ENCODE measurements at places on chromosomes 4 and X.

- DNase-seq: no peak
These were observed 551 bp upstream of the ARX start for GRCh38 chrX:25016361-25016671.

DNA sequence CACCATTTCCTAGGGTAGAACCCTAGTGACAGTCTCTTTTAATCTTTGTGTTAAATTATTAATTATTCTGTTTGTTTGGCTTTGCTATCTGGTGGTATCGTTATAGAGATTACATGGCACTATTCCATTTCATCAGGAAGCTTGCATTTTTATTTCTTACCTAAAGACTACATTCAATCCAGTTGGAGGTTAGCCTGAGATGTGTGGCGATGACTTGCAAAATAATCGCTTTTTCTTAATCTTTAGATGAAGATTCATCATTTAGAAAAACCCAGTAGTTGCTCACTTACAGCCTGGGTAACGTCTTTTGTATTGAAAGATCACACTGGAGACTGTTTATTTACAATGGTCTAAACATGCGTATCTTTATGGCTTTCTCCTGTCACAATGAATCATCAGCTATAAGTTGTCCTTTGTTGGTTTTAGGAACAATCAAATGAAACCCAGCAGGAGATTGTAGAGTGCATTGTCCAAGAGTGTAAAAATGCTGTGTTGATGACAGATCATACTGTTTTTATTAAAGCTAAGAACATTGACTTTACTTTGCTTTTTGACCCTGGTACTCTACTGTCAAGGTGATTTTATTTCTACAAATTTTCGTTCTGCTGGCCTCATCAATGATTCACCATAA is 281.7 kb upstream of the PITX2 start:
- DNase-seq: no peak

- no peak for DNase-seq
These were observed 160.1 kb upstream of the LDB2 start for GRCh38 chr4:17058536-17058915.

- DNase-seq: no peak
These were observed 9.0 kb downstream of the ZNF275 start for GRCh38 chrX:153342762-153343558.

DNA sequence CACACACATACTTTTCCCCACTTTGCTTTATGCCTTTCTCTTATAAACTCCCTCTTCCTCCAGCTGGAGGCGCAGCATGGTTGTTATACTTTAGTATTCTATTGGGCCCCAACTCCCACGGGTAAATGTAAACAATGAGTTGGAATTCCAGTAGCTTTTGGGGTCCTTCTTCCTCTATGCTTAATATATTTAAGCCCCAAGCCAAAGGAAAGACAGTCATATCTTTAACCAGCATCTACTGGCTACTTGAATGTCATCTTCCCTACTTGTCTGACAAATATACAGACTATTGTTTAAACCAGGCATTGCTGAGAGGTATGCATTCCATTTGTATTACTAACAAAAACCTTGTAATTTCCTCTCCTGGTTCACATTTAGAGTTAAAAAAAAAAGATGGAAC is 72.9 kb downstream of the WDR19 start:
- DNase-seq: no peak

Data from lower leg skin (tissue), 4 donors.